ENCODE measurements at places on chromosomes 2 and 18.
A peak's percentile ranks its signal among the peaks of the same experiment; 100 is the strongest.

DNA sequence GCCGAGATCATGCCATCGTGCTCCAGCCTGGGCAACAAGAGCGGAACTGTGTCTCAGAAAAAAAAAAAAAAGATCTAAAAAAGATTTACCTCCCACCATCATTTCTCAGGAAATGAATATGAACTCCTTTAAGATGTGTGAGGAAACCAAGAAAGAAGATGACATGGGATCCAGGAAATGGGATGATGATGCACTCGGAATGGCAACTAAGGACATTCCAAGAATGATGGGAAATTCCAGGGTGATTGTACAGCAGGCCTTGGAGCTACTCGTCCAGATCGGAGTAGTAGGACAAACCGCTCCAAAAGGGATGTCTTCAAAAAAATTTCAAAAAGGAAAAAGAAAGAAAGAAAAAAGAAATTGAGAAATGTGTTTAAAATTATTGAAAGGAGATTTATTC is 84.9 kb upstream of the PMAIP1 start:
- no peak for DNase-seq

- DNase-seq = no peak
Observed at GRCh38 chr18:57728941-57729511, 74.1 kb downstream of the ATP8B1 start.

- no peak for DNase-seq
Observed at GRCh38 chr18:70028084-70028483, 80.4 kb upstream of the CD226 start.

DNA sequence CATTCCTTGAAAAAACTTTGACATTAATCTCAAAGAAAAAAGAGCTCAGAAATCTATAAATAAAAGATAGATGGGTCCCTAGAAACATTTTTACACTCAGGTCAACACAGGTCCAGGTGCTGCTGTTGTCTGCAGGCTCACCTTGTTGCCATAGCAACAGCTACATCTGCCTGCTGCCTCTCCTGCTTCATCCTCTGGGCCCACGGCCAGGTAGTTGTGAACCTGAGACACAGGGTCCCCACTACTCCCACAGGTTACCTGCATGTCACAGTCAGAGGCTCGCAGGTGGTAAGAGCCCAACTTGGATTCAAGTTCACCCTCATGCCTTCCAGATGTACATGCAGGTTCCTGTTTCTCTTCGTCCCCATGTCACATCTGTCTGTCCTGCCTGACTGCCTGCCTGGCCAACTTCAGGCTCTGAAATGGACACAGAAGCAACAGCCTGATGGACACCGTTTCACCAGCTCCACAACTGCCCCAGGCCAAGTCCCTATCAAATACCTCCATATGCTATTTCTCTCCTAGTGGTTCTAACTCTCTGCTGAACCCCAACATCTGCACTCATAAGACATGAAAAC is 88.3 kb upstream of the SALL3 start:
- DNase-seq = no peak

GRCh38 chr2:121567957-121568409 is 37.3 kb downstream of the RNU4ATAC start:
- no peak for DNase-seq

DNA sequence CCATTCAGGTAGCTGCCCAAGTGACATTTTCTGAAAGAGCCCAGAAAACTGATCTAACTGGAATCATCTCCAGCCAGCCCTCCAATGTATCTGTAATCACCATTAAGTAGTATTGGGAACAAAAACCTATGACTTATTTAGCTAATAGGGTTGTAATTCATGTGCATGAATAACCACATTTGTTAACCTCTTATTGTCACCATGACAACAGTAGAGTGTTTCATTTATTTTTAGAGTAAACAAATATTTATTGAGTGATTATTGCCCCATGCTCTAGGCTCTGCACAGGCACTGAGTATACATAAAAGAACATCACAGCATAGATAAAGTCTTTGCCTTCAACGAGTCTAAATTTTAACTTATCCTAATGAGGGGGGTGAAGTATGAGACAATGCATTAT is 265.4 kb upstream of the UBE2E3 start:
- DNase-seq = no peak

GRCh38 chr2:31989946-31990345 is 20.9 kb downstream of the MEMO1 start:
- DNase-seq = no peak

DNA sequence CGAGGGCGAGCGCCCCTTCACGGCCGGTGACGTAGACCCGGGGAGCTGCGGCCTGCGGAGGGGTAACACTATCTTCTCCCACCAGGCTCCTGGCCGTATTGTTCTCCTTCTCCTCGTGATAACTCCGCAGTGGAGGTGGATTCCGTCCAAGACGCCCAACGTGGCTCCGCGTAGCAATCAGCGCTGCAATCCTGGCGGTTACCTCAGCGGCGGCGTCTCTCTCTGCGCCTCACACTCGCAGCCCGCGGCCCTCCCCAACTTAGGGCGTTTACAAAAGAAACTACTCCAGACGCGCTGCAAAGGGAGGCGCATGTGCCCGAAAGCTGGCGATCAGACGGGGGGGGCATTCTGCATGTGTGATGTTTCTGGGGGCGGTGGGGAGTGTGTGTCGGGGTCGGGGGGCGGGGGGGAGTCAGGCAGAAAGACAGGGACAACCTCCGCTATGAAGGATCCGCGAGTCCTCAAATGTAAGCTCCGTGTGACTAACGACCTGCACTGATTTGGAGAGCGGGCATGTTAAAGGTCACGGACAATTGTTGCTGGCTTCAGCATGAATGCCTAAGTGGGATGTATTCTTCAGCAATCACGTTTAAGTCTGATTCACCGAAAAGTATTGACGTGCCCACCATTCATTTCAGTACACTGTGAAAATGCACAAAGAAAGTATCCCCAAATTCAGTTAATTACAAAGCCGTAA is 1.3 kb upstream of the ZNF516 start:
- no peak for DNase-seq

DNA sequence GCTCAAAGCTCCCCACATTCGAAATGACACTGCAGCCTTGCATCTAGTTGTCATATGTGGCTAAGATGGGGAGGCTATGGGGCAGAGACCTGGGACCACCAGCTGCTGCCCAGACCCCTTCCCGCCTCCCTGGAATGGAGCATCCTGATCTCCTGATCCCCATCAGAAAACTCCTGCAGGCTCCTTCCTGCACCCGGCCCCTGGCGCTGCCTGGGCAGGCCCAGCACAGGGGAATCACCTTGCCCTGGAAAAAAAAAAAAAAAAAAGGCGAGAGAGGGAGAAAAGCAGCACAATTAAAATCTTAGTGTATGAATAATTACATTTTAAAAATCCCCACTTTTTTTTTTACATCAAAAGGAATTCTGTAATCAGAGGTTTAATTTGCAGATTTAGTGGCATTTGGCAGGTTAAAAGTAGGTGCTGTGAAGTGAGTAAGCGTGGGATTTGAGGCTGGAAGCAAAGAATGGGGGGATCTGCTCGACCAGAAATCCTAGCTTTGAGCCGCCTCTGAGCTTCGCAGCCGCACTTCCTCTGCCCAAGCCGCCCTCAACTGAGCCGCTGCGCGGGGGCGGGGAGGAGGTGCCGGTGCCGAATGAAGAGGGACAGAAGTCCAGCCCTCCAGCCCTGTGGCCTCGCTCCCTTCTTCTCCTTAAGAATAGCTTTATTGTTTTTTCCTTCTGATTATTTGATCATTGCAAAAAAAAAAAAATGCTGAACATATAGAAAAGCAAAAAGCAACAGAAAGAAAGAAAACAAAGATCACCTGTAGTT is 30.0 kb downstream of the THNSL2 start:
- no peak for DNase-seq

GRCh38 chr2:225501022-225501421 is 101.5 kb downstream of the NYAP2 start:
- no peak for DNase-seq

DNA sequence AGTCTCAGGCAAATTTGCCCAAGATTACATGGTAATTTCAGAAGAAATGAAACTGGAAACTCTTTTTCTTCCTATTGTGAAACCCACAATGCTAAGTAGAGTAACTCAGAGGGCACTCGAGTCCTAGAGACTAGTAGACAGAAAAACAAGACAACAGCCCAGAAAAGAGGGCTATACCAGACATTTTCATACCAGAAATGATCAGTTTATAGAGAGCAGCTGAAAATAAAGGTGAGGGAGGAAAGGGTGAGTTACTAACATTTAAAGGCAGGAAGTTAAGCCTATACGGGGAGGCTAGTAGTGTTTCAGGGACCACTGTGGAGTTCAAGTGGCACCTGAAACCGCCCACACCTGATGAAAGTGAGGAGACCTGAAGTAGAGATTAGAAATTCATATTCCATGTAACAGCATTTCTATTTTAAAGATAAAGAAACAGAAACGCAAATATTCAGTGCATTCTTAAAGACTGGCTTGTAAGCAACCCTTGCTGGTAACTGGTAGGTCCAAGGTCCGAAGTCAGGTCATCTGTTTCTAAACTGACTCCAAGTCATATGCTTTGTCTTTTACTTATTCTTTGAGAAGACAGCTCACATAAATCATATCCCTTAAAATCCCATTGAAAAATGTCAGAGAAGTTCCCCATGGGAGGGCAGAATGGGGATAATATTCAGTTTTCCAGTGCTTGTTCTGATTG is 145.1 kb upstream of the ITGB6 start:
- no peak for DNase-seq

- DNase-seq = no peak
Observed at GRCh38 chr2:165547900-165548299, 78.4 kb downstream of the CSRNP3 start.

DNA sequence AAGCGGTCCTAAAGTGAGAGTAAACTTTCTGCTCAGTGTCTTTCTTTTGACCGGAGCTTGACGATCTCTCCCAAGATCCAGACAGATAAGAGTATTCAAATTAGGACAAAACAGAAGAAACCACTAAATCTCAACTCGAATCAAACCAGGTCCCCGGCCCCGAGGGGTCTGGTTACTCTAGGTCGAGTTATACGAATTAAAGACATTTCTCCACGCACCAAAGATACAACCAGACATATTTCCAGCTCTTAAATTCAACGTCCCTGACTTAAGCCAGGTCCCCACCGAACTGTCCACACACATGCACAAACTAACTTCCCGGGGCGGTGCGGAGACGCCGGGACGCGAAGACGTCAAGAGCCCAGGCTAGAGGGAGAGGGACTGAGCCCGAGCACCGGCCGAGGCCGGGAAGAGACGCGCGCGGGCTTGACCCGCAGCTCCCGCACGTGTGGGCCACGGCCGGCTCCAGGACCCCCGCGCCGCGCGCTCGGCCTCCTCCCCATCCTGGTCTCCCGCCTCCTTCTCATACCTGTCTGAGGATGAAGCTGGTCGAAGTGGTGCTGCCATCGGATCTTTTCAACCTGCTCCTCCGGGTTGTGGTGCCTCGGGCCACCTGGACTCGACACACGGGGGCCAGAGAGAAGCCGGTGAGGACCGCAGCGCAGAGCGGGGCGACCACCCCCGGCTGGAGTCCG is 896 bp downstream of the CACNB4 start:
- no peak for DNase-seq

GRCh38 chr18:48294899-48295585 is 114.1 kb downstream of the ZBTB7C start:
- no peak for DNase-seq

GRCh38 chr2:42513252-42513918 is 19.6 kb upstream of the KCNG3 start:
- DNase-seq = peak; percentile 75

DNA sequence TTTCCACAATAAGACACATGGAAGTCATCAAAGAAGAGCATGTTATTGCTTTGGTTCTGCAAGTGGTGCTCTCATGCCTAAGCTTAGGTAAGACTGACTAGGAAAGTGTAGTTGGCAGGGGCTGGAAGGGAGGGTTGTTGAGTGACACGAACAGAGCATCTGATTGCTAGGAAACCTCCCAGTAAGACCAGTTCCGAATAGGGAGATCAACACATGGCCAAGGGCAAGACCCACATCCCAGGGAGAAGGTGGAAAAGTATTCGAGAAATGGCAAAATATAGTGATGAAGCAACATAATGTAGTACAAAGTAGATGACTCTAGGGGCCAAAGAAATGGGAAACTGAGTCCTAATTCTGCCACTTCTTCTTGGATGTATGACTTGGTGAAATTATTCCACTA is 33.8 kb upstream of the FMNL2 start:
- DNase-seq = no peak

- DNase-seq = no peak
Observed at GRCh38 chr2:96407919-96408550, 72.5 kb downstream of the NCAPH start.

DNA sequence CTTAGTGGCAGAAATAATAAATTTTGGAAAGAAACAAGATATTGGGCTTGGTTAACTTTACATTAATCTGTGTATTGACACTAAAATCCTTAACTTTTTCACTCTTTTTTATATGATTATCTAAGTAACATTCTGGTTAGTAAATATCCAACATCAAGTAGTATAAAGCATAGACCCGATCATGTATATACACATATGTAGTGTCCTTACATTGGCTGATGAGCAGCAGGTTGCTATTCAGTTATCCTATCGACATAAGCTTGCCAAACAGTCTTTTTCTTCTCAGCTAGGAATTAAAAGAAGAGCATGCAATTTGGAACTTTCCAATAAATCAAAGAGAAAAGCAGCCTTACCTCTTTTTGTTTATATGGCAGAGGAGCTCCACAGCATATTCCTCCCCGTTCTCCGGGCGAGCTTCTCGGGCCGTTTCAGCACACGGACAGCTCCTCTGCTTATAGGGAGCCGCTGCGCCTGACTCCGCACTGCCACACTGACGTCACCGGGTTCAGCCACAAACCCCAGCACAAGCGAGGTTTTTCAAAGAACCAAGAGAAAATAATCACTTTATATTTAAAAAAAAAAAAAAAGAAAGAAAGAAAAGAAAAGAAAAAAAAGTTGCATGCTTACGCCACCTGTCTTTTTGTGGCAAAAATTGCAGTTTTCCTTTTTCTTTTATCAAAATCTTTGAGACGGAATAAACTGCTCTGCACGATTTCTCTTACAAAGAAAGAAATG is at the start of gene SCG2:
Gene SCG2, minus strand, starts transcription at position 430 of the 735 bp plus-strand sequence. CDS start 3,079 bp downstream, outside the sequence.
- peak; percentile 16 for DNase-seq
